ENCODE measurements at places on chromosomes 16 and 17.
A peak's percentile ranks its signal among the peaks of the same experiment; 100 is the strongest.

DNA sequence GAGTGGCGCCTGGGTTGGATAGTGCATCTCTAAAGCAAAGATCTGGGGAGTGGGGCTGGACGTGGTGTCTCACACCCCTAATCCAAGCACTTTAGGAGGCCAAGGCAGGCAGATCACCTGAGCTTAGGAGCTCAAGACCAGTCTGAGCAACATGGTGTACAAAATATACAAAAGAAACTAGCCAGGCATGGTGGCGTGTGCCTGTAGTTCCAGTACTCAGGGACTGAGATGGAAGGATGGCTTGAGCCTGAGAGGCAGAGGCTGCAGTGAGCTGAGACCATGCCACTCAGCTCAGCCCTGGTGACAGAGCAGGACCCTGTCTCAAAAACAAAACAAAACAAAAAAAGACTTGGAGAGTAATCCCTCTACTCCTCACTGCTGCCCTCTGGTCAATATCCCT is 96.0 kb downstream of the ZFHX3 start:
- peaks cover 3% of the 10 kb centered on the region for H3K36me3 ChIP-seq
- no peak for DNase-seq
- no peak overlapping the region for H3K4me3 ChIP-seq

DNA sequence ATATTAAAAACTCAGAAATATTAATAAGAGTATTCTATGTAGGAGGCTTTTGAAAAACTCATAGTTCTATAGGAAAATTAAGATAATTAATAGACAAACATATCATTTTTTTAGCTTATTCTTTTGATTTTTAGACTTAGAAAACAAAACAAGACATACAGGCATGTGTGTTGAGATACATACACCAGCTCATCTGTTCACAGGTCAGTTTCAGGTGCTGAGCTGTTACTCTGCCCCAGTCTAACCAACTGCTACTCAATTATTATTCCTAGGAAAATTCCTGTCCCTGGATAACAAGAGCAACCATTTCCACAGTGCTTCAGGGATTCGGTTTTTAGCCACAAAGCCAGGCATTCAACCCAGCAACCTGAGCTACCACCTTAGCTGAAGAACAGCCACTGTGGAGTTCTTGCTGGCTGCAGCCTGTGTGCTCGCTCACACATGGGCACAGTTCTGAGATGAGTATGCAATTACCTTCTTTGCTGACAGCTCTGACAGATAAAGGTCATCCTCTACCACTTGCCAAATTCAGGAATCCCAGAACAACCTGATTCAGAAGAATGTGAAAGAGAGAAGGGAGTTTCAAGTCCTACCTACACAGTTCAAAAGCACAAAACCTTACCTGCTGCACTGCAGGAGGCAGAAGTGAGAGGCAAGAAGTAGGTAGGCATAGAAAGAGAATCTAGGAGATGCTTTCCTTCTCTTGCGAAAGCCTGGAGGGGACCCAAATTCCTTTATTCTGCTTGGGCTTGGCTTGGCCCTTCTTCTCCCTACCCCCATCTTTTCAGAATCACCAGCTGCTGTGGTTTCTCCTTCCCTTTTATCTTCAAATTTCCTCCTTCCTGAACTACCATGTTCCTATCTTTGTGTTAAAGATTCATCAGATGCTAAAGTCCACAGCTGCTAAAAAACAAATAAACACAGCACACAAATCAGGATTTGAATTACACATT is 62.7 kb downstream of the TEX2 start:
- H3K4me1 ChIP-seq = no peaks in the 10 kb centered on the region
- no peaks in the 10 kb centered on the region for H3K27me3 ChIP-seq
- H3K4me3 ChIP-seq = no peak overlapping the region
- H3K36me3 ChIP-seq = no peaks in the 10 kb centered on the region

GRCh38 chr16:12976496-12976895 is 75.1 kb downstream of the SHISA9 start:
- no peaks in the 10 kb centered on the region for H3K36me3 ChIP-seq
- no peak overlapping the region for H3K27ac ChIP-seq
- no peak overlapping the region for H3K4me3 ChIP-seq
- H3K27me3 ChIP-seq = no peaks in the 10 kb centered on the region
- H3K4me1 ChIP-seq = no peaks in the 10 kb centered on the region

DNA sequence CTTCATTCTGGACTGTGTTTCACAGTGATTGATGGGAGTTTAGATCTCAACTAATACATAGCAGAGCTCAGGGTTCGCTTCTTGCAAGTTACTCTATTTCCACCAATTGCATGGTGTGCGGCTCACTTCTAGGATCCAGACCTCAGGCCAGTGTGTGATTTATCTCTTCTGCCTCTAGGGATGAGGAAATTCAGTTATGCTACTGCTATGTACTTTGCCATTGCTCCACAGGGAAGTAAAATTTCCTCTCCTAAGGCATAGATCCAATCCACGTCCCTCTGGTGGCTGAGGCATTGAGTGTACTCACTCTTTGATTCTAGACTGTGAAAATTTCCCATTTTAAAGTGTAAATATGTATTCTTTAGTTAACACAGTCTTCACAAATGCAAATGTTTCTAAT is 214.1 kb downstream of the HS3ST3B1 start:
- no peaks in the 10 kb centered on the region for H3K27me3 ChIP-seq
- H3K27ac ChIP-seq = no peak overlapping the region
- H3K4me1 ChIP-seq = no peaks in the 10 kb centered on the region
- no peaks in the 10 kb centered on the region for H3K36me3 ChIP-seq

- no peaks in the 10 kb centered on the region for H3K27me3 ChIP-seq
- H3K27ac ChIP-seq = no peak overlapping the region
- no peak overlapping the region for H3K4me3 ChIP-seq
- H3K36me3 ChIP-seq = peaks cover 89% of the 10 kb centered on the region
Observed at GRCh38 chr17:48925251-48925990, 17.2 kb downstream of the UBE2Z start.

DNA sequence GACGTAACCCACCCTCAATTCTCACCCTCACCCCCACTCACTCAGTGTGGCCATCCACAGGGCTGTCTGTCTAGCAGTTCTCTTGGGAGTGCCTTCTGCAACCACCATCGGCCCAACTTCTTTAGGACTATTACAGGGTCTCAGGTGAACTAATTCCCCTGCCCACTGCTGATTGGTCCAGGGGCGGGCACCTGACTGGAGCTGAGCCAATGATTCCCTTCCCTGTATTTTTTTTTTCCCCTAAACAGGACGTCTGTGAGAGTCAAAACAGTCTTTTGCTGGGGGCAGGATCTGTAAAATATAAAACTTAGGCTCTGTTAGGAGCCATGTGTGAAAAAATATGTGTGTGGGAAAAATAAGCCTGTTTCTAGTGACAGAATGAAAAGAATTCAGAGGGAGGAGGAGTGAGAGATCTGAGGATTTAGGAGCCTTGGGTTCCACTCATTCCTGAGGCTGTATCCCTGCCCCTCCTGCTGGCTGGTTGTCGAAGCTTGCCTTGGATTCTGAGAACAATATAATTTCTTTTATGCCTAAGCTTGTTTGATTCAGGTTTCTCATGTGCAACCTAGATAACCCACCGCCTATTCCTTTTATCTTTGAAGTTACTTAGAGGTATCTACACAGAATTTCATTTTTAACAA is 115.0 kb downstream of the SPACA3 start:
- H3K36me3 ChIP-seq = no peaks in the 10 kb centered on the region
- no peak overlapping the region for H3K4me3 ChIP-seq
- no peak overlapping the region for H3K27ac ChIP-seq

DNA sequence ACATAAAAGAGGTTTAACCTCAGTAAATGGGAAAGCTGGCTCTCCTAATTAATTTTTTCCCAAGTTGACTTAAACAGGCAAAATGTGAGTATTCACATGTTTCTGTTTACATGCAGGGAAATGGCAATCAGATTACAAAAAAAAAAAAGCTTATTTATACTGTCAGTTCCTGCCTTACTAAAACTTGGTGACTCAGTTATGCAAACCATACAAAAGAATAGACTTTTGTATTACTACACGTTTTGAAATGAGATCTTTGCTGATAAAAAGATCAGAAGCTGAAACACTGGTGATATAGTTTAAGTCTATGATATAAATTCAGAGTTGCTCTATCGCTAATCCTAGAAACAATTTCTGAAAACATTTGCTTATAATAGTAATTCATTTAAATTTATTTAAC is 9.4 kb upstream of the KCNJ2 start:
- no peak overlapping the region for H3K27ac ChIP-seq
- H3K36me3 ChIP-seq = no peaks in the 10 kb centered on the region
- no peaks in the 10 kb centered on the region for H3K4me1 ChIP-seq
- DNase-seq = no peak

DNA sequence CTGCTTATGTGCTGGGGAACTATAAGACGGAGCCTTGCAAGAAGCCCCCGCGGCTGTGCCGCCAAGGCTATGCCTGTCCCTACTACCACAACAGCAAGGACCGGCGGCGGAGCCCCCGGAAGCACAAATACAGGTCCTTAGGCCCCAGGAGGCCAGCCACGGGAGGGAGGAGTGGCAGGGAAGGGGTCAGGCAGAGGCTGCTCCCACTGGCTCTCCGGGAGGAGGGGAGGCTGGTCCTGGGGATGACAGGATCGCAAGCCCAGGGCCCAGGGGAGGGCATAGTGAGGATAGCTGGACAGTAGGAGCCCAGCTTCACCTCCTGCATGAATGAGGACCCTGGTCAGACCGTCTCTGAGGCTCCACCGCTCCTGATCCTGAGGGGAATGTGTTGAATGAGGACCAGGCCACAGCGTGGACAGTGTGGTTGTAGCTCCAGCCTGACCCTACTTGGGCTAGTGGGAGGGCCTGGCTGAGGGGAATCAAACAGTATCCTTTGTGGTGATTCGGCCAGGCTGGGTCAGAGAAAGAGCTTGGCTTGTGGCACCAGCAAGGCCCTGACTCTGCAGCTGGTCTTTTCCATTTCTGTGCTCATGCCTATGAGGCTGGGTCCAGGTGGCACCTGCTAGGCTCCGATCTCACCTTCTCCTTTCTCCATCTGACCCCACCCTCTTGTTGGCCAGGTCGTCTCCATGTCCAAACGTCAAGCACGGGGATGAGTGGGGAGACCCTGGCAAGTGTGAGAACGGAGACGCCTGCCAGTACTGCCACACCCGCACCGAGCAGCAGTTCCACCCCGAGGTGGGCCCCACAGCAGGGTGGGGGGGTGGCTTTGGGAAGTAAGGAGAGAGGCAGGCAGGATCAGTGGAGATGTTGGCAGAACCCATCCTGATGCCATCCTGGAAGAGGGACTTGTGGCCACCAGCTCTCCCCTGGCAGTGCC is 28.7 kb downstream of the UNK start:
- no peaks in the 10 kb centered on the region for H3K27me3 ChIP-seq
- no peak overlapping the region for H3K4me3 ChIP-seq
- no peak for DNase-seq
- H3K4me1 ChIP-seq = no peaks in the 10 kb centered on the region
- peaks cover 65% of the 10 kb centered on the region for H3K36me3 ChIP-seq

GRCh38 chr17:27519550-27519949 is 63.3 kb downstream of the KSR1 start:
- no peak overlapping the region for H3K4me3 ChIP-seq
- H3K27ac ChIP-seq = no peak overlapping the region
- H3K4me1 ChIP-seq = peaks cover 23% of the 10 kb centered on the region
- no peak for DNase-seq
- H3K27me3 ChIP-seq = no peaks in the 10 kb centered on the region
- H3K36me3 ChIP-seq = no peaks in the 10 kb centered on the region

DNA sequence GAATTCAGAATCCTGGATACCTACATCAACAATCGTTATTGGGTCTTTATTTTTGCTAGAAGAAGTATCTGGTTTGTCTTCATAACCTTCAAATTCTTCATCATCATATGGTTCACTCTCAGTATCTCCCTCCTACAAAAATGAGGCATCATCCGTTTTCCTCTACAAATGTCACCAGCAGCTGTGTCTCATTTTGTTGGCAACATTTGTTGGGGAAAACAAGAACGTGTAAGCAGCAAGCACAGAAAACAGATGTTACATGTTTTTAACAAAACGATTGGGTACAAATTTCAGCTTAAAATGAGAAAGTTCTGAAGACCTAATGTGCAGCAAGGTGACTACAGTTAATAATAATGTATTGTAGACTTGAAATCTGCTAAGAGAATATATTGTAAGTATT is 8.7 kb downstream of the CCDC47 start:
- peaks cover 61% of the 10 kb centered on the region for H3K36me3 ChIP-seq
- H3K4me3 ChIP-seq = no peak overlapping the region
- H3K27me3 ChIP-seq = no peaks in the 10 kb centered on the region
- no peak overlapping the region for H3K27ac ChIP-seq
- DNase-seq = no peak

- H3K4me3 ChIP-seq = no peak overlapping the region
- H3K36me3 ChIP-seq = peaks cover 58% of the 10 kb centered on the region
- no peaks in the 10 kb centered on the region for H3K27me3 ChIP-seq
- H3K4me1 ChIP-seq = peaks cover 55% of the 10 kb centered on the region
Observed at GRCh38 chr16:85918436-85918835, 19.5 kb downstream of the IRF8 start.

- no peak overlapping the region for H3K4me3 ChIP-seq
- peaks cover 3% of the 10 kb centered on the region for H3K27me3 ChIP-seq
- peak; percentile 53 for DNase-seq
- no peaks in the 10 kb centered on the region for H3K36me3 ChIP-seq
Observed at GRCh38 chr17:13594762-13595598, 6.7 kb downstream of the HS3ST3A1 start.

- H3K27me3 ChIP-seq = no peaks in the 10 kb centered on the region
- H3K36me3 ChIP-seq = peaks cover 37% of the 10 kb centered on the region
- no peak overlapping the region for H3K27ac ChIP-seq
- H3K4me3 ChIP-seq = no peak overlapping the region
- no peaks in the 10 kb centered on the region for H3K4me1 ChIP-seq
Observed at GRCh38 chr16:15866451-15866850, 9.6 kb upstream of the MYH11 start.

GRCh38 chr16:57797526-57798266 is 4.6 kb downstream of the KIFC3 start:
- no peaks in the 10 kb centered on the region for H3K27me3 ChIP-seq
- peaks cover 33% of the 10 kb centered on the region for H3K4me1 ChIP-seq
- no peak for DNase-seq
- H3K36me3 ChIP-seq = no peaks in the 10 kb centered on the region
- no peak overlapping the region for H3K4me3 ChIP-seq

GRCh38 chr17:81566461-81567126 is 14.4 kb upstream of the FAAP100 start:
- DNase-seq = no peak
- H3K4me1 ChIP-seq = peaks cover 3% of the 10 kb centered on the region
- no peaks in the 10 kb centered on the region for H3K27me3 ChIP-seq
- peaks cover 69% of the 10 kb centered on the region for H3K36me3 ChIP-seq

DNA sequence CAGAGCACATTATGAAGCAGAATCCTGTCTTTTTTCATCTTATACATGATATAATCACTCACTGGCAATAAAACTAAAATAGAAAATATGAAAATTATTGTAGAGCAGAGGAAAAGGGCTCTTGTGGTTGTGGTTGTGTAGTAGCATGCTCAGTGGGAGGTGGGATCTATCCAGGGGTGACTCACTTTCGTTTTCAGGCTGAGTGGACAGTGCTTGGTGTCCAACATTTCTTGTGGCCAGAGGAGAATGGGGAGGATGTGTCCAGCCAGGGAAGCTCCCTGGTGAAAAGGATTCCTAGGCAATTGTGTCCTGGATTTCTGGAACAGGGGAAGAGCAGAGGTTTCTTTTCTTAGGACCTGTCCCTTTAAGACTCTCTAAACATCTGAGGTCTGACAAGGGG is 31.9 kb upstream of the CPHXL start:
- H3K4me1 ChIP-seq = no peaks in the 10 kb centered on the region
- DNase-seq = no peak
- H3K36me3 ChIP-seq = no peaks in the 10 kb centered on the region
- H3K4me3 ChIP-seq = no peak overlapping the region
- no peaks in the 10 kb centered on the region for H3K27me3 ChIP-seq
- no peak overlapping the region for H3K27ac ChIP-seq

GRCh38 chr16:14015033-14015432 is 56.1 kb upstream of the MRTFB start:
- no peak for DNase-seq
- H3K27ac ChIP-seq = no peak overlapping the region
- H3K4me1 ChIP-seq = no peaks in the 10 kb centered on the region

Data from natural killer cell (primary cell).